ENCODE measurements at places on chromosomes 3 and 15.

DNA sequence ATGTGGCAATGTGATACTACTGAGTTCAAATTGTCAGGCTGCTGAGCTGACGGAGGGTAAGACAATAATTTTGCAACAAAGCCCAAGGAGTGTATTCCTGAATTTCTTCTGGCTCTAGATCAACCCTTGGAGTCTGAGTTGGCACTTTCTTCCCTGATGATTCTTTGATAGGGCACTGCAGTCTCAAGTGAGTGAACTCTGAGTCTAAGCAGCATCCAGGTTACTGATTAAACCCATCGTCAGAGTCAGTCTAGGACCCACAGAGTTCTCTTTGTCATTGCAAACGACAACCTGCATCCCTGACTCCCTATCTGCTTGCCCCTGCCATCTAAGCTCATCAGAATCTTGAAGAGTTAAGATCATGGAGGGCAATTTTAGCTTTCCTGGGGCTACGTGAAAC lies 58.6 kb downstream of the MME start:
- DNase-seq, result no peak

GRCh38 chr3:69143612-69144011 lies 21.2 kb upstream of the LMOD3 start:
- no peak for DNase-seq

DNA sequence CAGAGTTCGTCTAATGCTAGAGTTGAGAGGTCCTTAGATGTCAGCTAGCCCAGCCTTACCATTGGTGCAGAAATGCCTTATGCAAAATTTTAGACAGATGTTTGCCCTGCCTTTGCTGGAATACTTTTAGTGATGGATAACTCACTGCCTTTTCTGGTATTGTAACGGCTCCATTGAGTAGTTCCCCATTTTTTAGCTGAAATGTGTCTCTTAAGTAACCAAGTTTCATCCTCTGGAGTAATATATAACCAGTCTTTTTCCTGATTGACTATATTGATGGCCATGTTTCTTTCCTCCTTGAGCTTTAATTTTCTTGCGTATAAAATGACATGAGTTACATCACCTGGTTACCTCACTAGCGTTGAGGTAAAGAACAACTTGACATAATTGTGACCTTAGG lies 45.0 kb downstream of the SNRK start:
- DNase-seq, result no peak

DNA sequence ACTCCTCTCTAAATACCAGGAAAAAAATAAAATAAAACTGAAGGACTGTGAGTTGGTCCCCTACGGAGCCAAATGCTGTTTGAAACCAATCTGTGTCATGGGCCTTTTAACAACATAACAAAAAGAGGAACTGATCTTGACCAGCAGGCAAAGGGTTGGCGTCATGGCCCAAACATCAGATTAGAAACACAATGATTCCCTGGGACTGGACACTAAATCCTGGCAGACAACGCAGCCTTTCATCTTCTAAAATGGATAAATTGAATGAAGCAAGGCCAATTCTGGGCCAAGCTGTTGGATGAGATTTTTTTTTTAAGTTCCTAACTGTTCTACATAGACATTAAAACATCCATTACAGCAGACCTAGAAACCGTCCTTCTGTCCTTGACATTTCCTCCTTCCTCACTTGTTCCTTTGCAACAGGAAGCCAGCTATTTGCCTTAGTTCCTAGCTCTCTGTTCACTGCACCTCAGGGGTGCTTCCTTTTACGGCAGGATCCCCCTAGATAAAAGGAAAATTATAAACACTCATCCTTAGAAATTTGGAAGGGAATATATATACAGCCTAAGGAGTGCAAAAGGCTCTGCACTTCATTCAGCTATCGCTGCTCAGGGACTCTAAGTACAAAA lies 21.6 kb upstream of the TAFA4 start:
- no peak for DNase-seq

DNA sequence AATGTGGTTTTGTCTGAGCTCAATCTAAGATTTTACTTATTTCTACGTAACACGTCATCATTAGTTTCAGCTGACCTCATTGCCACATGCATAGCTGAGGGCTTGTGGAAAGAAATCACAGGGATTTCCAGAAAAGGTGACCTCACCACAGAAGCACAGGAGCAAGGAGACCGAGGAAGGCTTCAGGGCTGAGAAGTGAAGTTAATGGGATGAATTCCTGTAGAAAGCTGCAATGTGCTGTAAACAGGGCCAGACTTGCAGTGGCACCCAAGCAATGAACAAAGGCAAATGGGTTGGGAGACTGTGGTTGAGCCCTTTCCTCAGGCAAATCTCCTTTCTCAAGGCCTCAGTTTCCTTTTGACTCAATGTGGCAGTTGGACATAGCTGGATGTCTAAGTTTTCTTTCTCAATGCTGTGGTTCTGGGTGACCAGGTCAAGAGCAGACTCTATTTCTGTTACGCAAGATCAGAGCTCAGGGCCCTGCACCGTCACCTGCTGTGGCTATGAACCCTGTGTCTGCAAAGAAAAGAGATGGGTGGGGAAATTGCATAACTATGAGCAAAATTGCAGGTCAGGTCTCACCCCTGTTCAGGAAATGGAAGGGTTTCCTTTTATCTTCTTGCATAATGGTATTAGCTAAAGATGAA lies 252.2 kb upstream of the TBL1XR1 start:
- DNase-seq, result no peak

DNA sequence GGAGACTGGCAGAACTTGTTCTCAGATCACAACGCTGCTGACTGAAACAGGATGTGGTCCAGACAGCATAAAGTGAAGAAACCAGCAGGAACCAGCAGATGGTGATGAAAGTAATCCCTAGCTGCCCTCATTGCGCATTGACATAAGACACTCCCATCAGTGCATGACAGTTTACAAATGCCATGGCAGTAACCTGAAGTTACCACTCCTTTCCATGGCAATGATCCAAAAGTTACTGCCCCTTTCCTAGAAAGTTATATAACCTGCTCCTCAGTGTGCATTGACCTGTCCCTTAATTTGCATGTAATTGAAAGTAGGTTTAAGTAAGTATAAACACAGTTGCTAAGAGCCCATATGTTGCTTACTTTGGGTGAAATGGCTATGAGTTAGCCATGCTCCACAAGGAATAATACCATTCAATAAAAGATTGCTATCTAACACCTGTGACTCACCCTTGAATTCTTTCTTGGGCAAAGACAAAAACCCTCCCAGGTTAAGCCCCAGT lies 149.1 kb upstream of the CD96 start:
- no peak for DNase-seq

GRCh38 chr3:4828279-4829030 lies 150.8 kb upstream of the BHLHE40 start:
- DNase-seq, result no peak

DNA sequence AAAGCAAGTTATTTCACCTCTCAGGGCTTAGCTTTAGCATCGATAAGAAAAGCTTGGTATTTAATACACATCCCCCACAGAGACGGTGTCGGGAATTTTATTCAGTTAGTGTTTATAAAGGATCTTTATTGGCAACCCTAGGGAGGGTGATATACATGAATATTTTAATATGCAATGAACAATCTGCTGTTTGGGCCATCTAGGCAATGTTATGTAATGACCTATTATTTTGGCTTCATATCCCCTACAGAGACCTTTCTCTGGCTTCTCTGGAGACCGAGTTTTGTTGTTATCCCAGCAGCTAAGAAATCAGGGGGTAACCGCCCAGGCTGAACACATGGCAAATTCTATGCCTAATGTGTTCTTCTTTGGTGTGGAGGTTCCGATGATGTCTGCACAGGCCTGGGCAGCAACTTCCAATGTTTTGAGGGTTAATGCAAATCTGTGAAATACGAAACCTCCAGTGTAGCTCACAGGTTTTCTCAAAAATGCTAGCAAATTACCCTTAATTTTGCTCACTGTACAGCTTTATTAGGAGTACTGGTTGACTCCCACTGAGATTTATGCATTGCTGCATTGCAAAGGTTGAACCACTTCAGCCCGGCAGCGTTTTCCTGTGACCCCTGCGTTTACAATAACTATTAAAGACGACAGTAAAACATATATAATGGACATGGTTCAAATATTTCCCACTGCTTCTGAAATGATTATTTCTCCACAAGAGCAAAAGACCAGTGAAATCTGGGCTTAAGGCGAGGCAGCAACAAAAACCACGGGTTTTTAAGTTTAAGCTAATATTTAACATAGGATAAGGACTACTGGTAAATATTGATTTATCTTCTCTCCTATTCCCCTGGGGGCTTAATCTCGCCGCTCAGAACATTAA lies 298.3 kb upstream of the NR2E3 start:
- no peak for DNase-seq

- DNase-seq, result no peak
Measured at GRCh38 chr3:71063773-71064290, 519.7 kb downstream of the FOXP1 start.

GRCh38 chr3:64148955-64149653 lies 76.2 kb downstream of the PRICKLE2 start:
- DNase-seq, result no peak

DNA sequence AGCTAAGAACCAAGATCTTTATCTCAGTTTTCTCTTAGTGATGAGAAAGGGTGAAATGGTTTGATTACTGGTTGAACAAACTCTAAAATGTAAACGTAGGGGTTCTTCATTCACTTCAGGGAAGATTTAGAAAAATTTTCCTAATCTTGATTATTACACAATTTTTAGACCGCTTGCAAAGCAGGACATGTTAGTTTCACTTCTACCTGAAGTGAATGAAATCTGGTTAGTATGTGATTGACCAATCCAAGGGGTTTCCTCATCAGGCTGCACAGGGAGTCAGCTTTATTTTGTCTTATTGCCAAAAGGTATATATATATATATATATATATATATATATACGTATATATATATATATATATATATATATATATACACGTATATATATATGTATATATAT lies 740.4 kb downstream of the TUSC7 start:
- no peak for DNase-seq

GRCh38 chr3:71581457-71582035 lies 2.0 kb downstream of the FOXP1 start:
- DNase-seq, result peak; percentile 52

DNA sequence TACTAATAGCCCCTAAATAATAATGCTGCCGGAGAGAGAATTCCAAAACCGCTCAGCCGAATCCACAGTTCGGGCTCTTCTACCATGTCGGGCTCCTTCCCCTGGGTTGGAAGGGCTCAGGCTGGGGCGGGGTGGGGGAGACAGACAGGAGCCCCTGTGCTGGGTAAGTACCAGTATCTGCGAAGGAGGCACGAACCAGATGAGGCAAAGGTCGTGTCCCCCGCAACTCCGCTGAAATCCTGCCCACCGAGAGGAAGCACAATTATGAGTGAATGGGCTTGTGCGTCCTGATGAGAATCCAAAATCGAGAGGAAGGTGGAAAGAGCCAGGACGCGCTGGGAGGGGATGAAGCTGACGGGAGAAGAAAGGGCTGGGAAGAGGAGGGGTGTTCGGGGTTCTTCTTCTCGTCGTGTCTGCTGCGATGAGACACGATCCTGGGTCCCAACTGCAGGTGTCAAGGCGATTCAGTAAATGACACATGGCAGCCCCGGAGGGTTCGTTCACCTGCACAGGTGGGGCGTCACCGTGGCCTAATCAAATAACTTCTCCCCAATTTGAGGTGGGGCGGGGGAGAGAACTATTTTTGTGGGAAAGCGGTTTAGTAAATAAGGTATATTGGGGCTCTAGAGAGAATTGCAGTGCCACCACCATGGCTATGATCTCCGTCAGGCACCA lies 707 bp upstream of the FAM81A start:
- DNase-seq, result no peak

DNA sequence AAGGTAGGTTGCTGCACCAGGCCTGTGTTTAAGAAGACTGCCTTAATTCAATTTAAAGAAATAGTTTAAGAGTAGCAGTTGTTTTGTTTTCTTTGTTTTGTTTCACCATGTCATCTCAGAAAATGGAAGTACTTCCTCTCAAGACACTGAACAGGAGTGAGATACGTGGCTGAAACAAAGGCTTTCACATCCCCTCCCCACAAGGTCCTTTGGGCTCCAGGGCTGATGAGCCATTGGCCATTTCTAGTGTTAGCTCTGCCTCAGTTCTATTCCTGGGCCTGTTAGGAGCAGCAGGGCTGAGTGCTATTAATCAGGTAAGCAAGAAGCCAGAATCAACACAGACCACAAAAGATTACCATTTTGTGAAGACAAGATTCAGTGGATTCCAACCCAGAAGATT lies 132.8 kb downstream of the KCNAB1 start:
- no peak for DNase-seq

DNA sequence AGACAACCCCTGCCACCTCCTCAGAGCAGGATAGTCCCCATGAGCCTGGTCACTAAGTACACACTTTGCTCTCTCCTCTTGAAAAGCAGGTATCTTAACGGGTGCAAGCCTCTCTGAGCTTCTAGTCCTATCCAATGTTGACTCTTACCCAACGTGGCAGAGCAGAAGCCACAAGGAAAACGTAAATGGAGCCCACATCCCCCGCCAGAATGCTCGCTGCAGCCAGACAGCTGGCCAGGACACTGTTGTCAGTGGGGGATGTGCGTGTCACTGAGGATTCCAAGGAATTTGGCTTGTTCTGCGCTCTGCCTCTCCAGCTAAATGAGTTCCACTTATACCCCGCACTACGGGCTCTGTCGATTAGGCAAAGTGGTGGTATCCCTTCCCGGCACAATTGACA lies 67.8 kb upstream of the IGF1R start:
- DNase-seq, result no peak

- DNase-seq, result no peak
Measured at GRCh38 chr3:31251083-31251482, 281.6 kb upstream of the STT3B start.

DNA sequence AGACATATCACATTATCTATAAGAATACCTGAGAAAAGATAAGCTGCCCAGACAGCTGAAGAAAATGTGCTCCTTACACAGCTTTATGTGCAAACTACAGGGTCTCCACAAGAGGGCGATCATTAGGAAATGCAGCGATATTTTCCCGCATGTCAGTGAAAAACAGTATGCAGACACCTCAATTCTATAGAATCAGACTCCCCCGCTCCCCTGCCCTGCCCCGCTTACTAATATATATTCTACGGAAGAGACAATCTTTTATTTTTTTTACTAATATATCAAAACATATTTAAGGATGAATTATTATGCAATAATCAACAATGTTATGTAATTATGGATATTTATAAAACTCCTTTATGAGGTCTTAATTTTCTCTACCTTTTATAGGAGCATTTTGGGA lies 681.3 kb downstream of the ROBO1 start:
- DNase-seq, result peak; percentile 57

- peak; percentile 22 for DNase-seq
Measured at GRCh38 chr15:60006203-60006862, 2.2 kb downstream of the FOXB1 start.

- no peak for DNase-seq
Measured at GRCh38 chr3:141332416-141332815, 35.9 kb upstream of the ZBTB38 start.

Data from endothelial cell of umbilical vein (primary cell).